Cerebellar nuclear complex (tissue), 1 donor: ENCODE measurements at places on chromosomes 3 and 15.

DNA sequence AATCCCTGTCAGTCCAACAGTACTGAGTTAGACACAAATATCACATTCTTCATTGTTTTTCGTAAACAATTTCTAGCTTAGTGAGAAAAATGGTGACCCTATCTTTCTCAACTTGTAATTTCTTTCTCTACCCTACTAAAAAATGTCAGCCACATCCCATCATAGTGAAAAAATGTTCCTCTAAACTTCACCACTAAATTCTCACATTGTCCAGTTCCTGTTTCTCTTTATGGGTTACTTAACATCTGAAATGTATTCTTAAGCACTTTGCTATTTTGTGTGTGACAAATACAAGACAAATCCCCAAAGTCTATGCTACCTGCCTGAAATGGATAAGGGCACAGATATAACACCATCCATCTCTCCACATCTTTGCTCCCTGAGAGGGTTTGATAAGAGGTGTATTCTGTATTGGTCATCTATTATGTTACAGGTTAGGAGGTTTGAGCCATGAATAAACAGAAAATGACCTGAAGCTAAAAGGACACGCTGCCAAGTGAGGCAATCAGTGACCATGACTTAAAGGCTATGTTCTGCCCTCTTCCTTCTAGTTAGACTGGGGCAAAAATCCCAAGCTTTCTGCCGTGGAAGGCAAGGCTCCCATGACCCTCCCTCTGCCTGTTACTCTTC is 118.2 kb downstream of the GADL1 start:
- DNase-seq: no peak

GRCh38 chr15:58295637-58296215 is 136.1 kb upstream of the LIPC start:
- no peak for DNase-seq

GRCh38 chr3:122409446-122409845 is 6.4 kb downstream of the WDR5B start:
- no peak for DNase-seq

DNA sequence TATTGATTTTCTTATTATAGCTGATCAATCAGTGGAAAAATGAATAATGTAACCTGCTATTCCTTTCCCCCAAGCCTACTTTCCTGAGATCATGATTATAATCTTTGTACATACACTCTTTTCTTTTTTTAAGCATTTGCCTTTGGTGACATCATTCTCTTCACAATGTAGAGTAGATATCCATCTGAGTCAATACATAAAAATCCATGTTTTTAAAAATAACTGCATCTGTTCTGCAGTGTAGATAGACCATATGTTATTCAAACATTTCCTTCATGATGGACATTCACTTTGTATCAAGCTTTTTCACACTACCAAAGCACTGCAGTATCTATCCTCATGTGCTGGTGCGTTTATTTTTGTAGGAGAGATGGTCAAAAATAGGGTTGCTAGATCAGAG is 211.1 kb downstream of the PTPRG start:
- DNase-seq: no peak

- no peak for DNase-seq
Measured at GRCh38 chr3:143155756-143156155, 36.2 kb downstream of the CHST2 start.

GRCh38 chr15:75095594-75095993 is 72.2 kb downstream of the PPCDC start:
- DNase-seq: no peak

GRCh38 chr3:192060160-192060781 is 599.3 kb downstream of the PYDC2 start:
- DNase-seq: no peak

DNA sequence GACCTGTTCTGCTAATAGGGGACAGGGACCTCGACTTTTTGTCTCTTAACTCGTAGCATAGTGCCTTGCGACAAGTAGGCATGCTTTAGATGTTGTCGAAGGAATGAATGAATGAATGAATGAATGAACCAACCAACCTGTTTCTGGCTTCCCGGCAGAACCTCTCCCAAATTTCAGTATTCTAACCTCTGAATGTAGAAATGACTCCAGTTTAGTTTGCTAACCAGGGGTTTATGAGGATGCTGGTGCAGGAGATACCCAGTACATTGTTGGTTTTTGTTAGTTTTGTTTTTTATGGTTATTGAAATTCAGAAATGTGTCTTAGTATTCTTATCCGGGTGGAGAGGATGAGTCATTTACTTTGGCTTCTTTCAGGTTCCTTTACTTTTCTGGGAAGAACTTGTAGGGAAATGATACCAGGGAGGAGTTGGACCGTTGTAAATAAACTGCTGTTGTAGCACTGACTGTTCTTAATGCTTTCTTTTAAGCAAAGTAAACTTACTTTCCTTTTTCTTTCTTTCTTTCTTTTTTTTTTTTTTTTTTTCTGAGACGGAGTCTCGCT is 29.6 kb upstream of the EHHADH start:
- DNase-seq: no peak

DNA sequence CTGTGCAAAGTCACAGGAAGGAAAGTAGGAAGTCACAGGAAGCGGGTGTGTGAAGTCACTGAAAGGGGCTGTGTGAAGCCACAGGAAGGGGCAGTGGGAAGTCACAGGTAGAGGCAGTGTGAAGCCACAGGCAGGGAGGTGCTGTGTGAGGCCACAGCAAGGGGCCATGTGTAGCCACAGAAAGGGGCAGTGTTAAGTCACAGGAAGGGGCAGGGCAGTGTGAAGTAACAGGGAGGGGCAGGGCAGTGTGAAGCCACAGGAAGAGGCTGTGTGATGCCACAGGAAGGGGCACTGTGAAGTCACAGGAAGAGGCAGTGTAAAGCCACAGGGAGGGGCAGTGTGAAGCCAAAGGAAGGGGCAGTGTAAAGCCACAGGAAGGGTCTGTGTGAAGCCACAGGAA is 36.5 kb downstream of the GASK1A start:
- DNase-seq: no peak

GRCh38 chr3:72345237-72345878 is 502.9 kb downstream of the SHQ1 start:
- no peak for DNase-seq

DNA sequence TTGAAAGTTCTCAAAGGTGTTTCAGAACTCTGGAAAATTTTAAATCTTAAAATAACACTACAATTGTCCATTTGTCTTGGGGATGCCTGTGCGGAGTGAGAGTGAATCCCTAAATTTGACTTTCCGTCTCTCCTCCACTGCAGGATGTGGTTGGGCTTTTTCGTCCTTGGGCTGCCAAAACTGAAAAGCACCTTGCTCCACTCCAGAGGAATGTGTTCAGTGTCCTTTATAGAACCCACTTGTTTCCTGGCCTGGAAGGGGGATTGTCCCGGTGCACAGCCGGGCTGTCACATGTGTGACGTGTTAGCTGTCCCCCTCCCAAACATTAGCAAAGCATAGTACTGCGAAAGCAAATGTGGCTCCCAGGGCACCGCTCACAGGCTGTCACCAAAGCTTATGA is 69.6 kb upstream of the ATP10A start:
- no peak for DNase-seq

DNA sequence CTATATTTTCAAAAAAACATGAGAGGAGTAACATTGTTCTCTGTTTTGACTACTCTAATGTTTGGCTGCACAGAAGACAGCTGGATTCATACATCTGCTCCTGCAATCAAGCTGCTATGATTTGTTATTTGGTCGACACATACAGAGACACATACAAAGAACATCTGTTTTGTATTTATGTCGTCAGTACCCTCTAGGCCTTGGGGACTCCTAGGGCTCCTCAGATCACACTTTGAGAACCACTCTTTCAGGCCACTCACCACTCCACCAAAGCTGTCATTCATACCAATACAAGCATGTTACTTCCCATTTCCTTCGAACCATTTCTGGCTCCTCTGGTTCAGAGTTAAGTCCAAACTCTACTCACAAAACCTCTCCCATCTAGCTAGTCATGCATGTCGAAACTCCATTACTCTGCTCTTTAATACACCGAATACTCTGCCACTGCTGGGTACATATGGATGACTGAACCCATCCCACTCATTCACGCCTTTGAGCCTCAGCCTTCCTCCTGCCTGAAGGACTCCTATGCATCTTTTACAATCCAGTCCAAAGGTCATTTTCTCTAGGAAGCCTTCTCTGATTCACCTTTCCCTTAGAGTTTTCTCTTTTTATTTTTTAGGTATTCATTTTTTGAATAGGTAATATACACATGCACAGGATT is 102.9 kb upstream of the ARHGEF3 start:
- DNase-seq: no peak
